NCI-H510A (cell line): ENCODE measurements at places on chromosomes 4 and X.
A peak's percentile ranks its signal among the peaks of the same experiment; 100 is the strongest.

- peak; percentile 35 for DNase-seq
Measured at GRCh38 chr4:182022909-182023308, 220.3 kb upstream of the TENM3 start.

GRCh38 chr4:47434931-47435330, 28.6 kb downstream of the COMMD8 start:
- DNase-seq, result no peak

- no peak for DNase-seq
Measured at GRCh38 chr4:81272671-81273070, 57.6 kb upstream of the PRKG2 start.

DNA sequence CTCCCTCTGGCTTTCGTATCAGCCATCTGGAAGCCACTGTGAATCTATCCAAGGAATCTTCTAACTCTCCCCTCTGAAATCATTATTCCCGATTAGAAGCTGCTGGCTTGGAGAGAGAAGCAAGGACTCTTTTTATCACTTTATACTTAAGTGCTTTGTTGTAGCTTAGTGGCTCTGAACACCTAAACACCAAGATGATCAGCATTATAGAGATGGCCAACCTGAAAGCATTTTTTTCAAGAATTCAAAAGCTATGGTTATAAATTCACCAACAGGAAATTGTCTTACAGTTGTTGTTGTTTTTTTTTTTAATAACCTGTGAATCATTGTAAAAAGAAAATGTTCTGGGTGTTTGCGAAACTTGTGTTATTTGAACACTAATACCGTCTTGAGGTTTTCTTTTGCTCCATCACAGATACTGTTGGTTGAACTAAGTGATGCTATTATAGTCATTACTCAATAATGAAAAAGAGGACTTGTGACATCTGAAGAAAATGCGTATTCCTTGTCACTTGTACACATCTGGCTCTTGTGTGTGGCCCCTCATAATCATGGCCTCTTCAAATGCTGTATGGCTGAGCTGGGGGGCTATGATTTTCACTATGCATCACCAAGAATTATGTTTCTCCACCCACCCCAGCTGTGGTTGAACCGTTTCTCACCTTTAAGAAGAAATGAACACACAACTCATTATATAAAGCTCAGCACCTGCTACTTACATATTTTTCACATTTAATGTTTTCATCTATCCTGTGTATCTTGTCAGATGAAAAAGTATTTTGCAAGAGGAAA, 11.8 kb upstream of the SMIM43 start:
- DNase-seq, result no peak

GRCh38 chr4:84733343-84734033, 150.6 kb downstream of the CDS1 start:
- no peak for DNase-seq

DNA sequence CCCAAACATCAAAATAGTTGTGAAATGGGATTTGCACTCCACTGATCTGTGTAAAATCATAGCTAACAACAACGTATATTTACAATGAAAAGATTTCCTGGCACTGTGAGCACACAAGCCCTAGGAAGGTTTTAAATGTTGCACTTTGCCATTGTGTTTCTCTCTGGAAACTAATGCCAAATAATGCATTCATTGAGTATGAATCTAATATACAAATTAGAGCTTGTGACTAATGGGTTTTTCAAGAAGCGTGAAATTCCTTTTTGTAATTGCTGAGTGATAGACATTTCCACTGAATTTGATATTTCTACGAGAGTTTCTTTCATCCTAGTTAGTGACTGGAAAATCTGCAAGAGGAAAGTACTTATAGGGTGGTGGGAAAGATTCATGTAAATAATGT, 135.9 kb downstream of the COL25A1 start:
- DNase-seq, result no peak

GRCh38 chr4:25904748-25905082, 9.3 kb upstream of the SMIM20 start:
- DNase-seq, result no peak

GRCh38 chrX:44904542-44905115, 31.6 kb downstream of the KDM6A start:
- no peak for DNase-seq

DNA sequence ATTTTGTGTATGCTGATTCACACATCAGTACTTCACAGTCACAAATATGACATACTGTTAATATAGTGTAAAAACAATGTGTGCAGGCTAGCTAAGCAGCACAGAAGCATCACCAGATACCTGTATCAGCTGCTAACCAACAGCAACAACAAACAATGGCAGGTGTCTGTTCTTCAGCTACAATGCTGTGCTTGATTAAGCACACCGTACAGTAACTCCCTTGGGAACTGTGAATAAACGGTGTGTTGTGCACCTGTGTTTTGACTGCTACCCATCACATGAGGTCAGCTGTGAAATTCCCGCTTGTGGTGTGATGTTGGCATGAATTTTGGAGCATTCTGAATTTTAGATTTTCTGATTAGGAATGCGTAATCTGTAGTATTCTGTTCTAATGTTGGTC, 379.7 kb upstream of the FAT1 start:
- no peak for DNase-seq

DNA sequence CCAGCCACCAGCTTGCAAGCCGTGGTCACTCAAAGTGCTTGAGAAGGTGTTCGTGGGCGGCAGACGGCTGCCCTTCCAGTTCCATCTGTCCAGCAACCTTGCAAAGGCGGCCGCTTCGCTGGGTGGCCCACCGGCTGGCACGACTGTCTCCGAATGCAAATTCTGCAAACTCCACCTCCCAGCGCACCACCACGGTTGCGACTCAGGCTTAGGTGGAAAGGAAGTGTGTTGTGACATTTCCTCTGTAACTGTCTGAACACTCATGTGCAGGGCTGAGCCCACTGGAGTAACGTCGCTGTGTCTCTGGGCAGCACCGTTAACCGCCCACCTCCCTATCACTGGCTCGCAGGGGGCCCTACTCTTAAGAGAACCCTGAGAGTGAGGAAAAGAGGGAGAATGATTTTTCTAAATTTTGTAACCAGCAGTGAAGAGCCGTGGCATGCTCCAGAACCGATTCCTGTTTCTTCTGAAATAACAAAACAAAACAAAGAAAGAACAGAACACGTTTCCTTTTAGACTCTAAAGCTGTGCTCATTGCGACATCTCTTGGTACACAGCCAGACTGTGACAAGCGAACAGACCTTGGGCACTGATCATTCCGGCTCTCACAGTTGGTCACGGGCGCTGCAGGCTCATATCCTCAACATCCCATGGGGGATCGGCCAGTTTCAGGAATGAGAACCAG, at the start of gene P2RY8:
Gene P2RY8, minus strand, starts transcription at position 155 of the 685 bp plus-strand sequence. CDS start 70,627 bp downstream, outside the sequence.
- peak; percentile 12 for DNase-seq
